Ovary (tissue), 10 donors: ENCODE measurements at places on chromosomes 11 and 22. TPM values are rescaled to one million over a fixed set of nuclear protein-coding genes. Genes with fewer than 3 reads are reported as not detected.
A peak's percentile ranks its signal among the peaks of the same experiment; 100 is the strongest.

Gene RIBC2
- 1.2 TPM for total RNA-seq

Gene SMIM35
- not detected for total RNA-seq

Gene OR2D2
- total RNA-seq = not detected

Gene CCDC73
- total RNA-seq = 1.1 TPM

Gene IFTAP
- 20.0 TPM for total RNA-seq

Gene RTN4RL2
- total RNA-seq = 1.1 TPM

Gene INSC
- total RNA-seq = not detected

Gene RHOD
- total RNA-seq = 9.6 TPM

Gene KCNQ1OT1
- 9.1 TPM for total RNA-seq

Gene CRYBB2
- total RNA-seq = not detected

Gene OR51B2
- 0.27 TPM for total RNA-seq

Gene TRPM5
- total RNA-seq = not detected

Gene GRAP2
- 0.84 TPM for total RNA-seq

- no peak for DNase-seq
Measured at GRCh38 chr11:124760205-124760652, 1.9 kb downstream of the ESAM start.

DNA sequence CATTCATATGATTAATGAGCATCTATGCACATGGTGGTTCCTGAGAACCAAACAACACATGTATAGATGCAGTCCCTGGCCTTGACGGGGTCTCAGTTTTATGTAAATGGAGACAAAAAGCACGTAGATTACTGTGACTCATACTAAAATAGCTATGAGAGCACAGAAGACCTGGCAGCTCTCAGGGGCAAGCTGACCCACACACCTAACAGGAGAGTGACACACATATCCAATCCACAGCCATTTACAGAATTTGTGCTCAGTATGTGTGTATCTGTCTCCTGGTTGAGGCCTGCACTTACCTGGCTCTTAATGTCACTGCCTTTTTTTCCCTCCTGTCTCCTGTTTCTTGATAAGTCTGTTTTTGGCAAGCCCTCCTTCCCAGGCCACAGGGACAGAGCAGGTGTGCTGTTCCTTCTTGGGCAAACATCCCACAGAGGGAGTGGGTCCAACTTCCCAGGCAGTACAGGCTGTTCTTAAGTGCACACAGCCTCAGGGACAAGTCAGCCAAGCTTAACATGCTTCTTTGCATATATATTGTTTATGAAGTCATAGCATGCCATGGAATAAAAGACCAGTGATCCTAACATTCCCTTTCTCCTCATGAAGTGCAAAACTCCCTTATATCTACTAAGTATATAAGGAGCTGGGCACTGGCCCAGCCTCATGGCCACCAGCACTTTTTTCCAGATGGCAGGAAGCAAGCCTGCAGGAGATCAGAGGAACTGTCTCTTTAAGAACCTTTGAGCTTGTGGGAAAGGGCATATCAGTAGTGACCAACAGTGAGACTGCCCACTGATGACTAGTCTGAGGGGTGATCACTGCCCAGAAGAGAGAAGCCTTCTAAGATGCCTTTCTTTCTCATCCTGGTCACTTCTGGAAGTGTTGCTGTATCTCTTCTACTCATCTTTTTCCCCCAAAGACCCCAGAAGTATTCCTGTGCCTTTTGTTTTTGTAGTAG, 124.7 kb upstream of the CCDC90B start:
- no peak for DNase-seq

DNA sequence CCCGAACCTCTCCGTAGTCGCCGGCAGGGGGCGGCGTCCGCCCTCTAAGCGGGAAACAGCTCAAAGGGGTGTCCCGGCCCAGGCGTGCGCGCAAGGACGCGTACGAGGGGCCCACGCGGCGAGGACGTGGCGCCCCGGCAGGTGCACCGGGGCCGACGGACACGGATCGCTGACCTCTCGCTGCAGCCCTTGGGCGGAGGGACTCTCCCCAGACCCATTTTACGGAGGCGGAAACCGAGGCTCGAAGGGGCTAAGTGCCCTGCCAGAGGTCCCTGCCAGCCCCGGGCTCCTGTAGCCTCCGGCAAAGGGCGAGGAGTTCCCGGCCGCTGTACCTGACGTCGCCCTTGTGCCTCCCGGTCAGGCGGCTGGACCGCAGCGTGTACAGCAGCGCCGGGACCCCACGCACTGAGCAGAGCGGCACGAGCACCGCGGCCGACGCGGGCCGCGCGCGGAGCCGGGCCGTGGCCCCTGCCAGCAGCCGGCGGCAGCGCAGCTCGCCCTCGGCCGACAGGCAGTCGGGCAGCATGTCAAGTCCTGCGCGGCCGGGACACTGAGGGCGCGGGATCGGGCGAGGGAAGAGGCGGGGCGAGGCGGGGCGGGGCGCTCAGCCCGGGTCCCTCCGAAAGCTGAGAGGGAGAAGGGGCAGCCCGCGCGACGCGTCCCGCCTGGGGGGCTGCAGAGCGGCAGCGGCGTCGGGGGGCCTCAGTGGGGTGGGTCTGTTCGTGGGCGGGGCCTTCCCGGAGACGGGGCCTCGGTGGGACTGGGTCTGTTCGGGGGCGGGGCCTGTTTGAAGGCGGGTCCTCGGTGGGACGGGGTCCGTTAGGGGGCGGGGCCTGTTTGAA, at the start of gene NUDT8:
Gene NUDT8, minus strand, starts transcription at position 552 of the 842 bp plus-strand sequence. Its CDS starts 26 bp downstream, at position 526.
- peak; percentile 84 for DNase-seq

GRCh38 chr22:39592081-39593065, 21.8 kb downstream of the CACNA1I start:
- peak; percentile 90 for DNase-seq

DNA sequence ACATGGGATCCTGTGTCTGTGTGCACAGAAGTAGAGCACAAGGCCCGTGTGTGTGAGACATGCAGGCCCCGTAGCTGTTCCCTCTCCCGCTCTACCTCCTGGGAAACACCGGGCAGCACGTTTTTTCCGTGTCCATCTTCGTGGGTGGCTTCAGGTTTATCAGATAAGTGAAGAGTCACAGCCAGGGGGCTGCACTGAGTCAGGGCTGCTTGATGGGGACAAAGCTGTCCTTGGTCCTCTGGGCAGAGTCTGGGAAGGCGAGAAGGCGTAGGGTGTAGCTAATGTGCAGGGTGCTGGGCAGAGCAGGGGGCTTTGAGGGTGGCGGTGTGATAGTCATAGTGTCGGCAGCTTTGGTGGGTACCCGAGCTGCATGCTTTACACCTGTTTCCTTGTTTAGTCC, 23.7 kb downstream of the INCENP start:
- no peak for DNase-seq

DNA sequence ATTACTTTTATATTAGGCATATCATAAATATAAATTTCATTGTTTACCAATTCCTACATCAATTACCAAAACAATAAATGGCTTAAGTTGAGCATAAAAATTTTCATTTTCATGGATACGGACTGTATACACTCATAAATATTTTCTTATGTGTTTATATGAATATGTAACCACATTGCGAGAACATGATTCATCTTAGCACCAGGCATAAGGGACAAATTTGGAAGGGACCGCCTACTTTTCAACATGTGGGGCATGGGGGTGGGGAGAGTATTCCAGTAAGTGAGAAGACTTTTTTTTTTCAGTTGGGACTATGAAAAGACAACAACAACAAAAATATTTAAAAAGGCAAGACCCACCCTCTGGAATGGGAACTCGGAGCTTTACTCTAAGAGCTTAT, 296.1 kb downstream of the RAB38 start:
- no peak for DNase-seq

DNA sequence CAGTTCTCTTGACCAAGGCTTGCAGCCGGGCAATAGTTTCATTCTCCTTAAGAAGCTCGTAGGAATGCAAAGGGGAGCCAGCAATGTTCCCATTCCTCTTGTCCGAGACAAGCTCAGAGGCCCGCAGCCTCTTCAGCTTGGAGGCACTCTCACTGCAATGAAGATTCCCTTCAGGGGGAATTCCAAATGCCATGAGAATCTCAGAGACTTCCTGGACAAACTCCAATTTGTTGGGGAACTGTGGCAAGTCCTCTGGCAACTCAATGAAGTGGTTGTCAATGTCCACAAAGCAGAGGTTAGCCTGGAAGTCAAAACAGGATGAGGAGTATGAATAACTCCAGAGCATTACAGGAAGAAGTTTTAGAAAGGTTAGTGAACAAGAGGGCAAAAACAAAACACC, 84.4 kb downstream of the DENND5A start:
- DNase-seq = no peak

DNA sequence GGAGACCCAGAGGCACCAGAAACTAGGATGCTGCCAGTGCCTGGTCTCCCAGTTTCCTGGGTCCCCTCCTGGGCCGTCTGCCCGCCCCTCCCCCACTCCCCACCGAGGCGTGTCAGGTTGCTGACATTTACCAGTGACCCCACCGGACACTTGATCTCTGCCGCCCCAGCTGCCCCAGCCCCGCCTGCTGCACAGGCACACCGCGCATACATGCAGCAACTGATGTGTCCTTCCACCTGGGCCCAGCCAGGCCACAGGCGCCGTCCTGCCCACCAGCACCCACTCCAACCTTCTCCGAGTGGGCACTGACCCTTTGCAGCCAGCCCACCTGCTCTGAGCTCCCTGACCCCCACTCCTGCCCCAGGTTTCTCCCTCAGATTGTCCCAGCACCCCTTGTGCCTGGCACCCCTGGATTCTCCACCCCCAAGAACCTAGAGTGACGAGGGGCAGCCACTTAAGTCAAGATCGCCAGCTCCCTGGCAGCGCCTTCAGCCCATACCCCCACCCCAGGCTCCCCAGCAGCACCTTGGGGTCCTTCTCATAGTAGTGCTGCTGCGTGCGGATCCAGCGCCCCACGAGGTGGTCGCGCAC, 548 bp downstream of the PYGM start:
- no peak for DNase-seq

GRCh38 chr11:70331901-70332300, 61.4 kb downstream of the PPFIA1 start:
- DNase-seq = no peak

GRCh38 chr22:37817705-37818408, 5.3 kb upstream of the GALR3 start:
- peak; percentile 94 for DNase-seq

DNA sequence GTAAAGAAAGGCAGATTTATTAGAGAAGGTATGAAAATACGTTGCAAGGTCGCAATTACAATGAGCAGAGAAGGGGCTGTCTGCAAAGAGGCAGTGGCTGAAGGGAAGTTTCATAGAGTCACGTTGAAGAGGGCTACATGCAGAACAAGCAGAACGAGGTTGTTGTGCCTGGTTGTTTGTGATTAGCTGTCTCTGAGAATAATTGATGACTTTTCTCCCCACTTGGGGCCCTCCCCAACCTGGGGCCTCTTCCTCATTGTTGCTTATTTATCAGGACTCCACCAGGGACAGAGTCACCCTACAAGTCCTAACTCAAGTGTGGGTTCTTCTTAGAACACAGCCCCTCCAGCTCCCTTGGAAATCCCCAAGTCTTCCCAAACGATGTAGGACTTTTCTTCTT, 29.1 kb downstream of the CSF2RB start:
- DNase-seq = no peak

GRCh38 chr11:27868709-27869108, 168.5 kb upstream of the BDNF start:
- no peak for DNase-seq

GRCh38 chr11:1826552-1827094, 8.2 kb upstream of the SYT8 start:
- no peak for DNase-seq

DNA sequence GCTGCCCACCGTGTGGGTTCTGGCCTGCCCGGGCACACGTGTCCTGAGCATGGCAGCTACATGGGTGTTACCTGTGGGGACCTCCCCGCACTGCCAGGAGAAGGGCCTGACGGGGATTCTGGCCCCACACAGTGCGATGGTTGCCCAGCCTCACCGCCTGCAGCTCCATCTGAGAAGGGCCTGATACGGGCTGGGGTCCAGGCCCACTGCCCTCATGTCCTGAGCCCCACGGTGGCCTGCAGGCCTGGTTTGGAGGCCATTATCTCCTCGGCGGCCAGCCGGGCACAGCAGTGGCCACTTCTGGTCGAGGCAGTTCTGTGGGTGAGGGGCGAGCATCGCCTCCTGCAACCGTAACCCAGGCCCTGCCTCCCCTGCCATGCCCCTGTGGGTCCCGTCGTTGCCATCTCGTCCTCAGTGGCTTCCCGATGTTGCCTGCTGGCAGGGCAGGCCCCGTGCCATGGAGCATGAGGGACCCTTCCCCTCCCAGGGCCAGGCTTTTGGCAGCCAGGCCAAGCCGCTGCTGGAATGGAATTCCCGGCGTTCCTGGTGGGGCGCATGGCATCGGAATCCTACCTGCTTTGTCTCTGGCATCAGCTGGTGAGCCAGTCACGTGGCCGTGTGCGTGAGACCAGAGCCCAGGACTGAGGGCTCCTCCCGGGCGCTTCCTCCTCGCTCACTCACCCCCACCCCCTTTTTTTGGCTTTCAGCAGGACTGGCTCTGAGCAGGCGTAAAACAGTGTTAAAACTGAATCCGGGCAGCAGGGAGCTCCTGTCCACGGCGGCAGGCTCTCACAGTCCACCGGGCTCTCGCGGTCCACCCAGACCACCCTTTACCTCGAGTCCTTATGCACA, 71.9 kb upstream of the PPARA start:
- DNase-seq = no peak

DNA sequence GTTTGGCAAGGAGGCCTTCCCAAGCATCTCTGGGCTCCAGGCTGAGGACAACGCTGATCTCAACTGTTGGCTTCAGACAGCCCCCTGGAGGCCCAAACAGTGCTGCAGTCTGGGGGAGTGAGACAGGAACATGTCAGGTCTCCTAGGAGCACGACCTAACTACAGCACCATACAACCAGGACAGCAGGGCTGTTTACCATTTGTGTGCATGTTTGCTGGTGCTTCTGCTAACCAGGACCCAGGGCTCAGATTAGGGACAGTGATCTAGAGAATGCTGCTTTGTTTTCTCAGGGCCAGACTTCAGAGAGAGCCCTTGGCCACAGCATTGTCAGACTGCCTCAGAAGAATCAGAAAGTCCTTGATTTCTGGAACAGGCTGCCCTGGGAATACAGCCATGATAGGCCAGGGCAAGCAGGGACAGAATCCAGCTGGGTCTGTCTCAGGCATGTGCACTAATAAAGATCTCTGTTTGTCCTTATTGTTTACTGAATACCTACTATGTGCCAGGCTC, 126.5 kb downstream of the VPREB1 start:
- DNase-seq = peak; percentile 28

- DNase-seq = no peak
Measured at GRCh38 chr11:8830641-8831040, 80.3 kb upstream of the AKIP1 start.

- DNase-seq = no peak
Measured at GRCh38 chr11:128735935-128736605, 42.2 kb downstream of the FLI1 start.

- DNase-seq = peak; percentile 78
Measured at GRCh38 chr11:110376711-110377324, 52.9 kb upstream of the FDX1 start.

DNA sequence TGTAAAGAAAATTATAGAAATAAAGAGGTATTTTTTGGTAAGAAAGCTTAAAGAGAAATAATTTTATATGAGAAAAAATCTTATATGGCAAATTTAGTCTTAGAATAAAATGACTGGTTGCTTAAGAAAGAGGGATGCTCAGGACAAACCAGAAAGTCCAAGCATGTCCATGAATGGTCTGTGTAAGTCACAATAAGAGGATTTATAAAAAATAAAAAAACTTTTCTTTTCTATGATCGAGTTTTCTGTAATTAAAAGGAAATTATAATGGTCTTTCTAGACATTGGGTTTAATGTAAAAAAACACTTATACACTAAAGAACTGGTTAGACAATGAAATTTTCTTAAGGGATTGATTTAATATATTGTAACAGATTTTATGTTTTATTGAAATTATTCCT, 819.6 kb downstream of the TBC1D22A start:
- DNase-seq = no peak
